CD4-positive, alpha-beta T cell treated with Interleukin-2 at 100 ng/mL for 4 hours (primary cell): ENCODE measurements at places on chromosomes 11 and 22.

GRCh38 chr11:118639899-118640298 is 32.5 kb downstream of the PHLDB1 start:
- DNase-seq = no peak

DNA sequence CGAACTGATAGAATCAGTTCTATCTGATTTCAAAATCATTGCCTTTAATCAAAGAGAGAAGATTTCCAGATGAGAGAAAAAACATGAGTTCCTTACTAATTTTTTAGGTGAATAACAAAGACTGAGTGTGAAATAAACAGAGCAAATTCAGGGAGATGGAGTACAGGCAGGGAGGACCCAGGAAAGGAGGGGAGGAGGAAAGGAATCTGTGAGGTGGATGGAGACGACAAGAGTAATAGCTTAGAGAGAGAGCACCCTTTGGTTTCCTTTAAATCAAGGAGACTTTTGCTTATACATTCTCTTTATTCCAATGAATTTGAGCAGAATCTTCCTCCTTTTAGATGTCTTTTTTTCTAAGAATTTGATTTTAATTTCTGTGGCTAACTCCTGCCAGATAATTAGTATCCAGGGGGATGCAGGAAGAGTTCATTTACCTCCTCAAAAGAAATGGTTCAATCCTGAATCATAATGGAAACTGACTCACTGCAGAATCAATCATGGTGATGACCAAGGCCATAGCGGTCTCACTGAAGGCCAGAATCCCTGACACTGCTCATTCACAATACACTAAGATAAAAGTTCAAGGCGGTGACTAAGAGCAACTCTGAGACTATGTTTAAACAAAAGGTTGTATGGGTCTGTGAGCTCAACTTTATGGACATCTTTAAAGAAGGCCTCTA is 234.0 kb upstream of the ZC3H12C start:
- DNase-seq = no peak

- no peak for DNase-seq
Measured at GRCh38 chr11:119722281-119722794, 6.7 kb downstream of the NECTIN1 start.

DNA sequence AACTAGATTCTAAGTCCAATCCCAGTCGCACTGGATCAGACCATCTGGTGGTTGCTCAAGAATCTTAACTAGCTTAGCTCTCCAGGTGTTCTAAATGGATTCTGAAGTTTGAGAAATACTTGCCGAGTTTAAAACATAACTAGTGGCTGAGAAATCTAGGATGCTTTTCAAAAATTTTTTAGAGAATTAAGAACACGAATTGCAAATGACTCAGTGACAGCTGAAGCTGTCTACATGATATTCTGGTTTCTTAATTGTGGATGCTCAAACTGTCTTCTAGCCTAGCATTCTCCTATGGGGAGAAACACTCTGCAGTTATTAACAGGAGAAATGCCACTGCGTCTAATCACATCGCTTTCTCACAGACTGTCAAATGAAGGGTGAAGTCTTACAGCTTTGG is 20.2 kb upstream of the TP53AIP1 start:
- no peak for DNase-seq

DNA sequence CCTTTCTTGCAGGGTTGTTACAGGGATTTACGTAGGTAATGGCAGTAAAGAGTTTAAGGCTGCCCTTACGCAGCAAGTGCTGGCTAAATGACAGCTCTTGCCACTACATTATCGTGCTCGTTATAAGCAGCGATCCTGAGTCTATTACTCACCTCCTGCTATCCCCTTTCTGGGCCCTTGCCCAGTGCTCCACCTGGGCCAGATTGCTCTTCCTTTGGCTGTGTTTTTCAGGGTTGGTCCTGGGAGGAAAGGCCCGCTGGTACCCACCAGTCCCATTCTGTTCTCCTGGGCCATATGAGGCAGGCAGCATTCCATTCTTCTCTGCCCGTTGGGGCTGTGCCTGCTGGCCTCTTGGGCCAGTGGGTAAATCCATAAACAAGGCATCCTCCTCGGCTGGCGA is 87.5 kb downstream of the C11orf58 start:
- DNase-seq = no peak

- no peak for DNase-seq
Measured at GRCh38 chr11:94127638-94128037, 1.0 kb upstream of the PANX1 start.

DNA sequence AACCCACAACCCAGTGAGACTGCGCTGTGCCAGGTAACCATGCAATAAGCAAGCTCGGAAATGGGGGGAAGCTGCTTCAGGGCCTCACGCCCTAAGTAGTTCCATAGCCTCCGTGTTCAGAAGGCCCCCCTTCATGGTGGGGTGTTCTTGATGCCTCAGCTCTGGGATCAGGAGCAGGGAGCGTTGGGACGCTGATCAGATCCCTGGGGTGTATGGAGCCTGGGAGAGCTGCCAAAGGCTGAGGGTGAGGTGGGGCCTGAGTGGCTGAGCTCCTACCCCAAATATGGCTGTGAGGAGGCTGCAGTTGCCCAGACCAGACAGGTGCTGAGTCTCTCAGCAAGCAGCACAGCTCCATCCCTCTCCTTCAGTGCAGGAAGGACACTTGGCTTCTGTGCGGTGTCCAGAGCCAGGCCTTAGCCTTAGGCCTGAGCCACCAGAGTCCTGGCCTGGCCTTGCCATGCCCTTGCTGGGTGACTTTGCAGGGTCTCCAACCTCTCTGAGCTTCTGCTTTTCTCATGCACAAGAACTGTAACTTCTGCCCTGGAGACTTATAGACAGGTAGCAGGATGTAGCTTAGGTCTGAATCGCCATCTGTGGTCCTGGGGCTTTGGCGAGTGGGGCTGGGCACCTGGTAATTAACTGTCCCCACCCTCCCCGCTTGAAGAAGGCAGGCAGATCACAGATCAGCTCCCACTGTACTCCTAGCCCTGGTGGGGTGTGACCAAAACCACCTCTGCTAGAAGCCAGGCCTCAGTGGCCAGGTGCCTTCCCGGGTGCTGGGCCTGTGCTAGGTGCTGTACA is 5.3 kb downstream of the MMP11 start:
- no peak for DNase-seq

DNA sequence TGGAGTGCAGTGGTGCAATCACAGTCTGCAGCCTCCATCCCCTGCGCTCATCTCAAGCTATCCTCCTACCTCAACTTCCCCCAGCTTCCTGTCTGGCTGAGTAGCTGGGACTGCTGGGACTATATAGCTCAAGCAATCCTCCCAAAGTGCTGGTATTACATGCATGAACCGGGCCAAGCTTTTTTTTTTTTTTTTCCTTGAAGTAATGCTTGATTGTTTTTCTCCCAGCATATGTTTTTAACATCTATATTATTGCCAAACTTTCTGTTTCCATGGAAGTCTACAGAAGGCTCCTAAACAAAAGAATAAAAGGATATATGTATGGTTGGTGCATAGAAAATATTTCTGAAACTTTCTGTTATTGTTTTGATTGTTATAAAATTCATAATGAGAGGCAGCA is 853.6 kb downstream of the KCNA4 start:
- no peak for DNase-seq

DNA sequence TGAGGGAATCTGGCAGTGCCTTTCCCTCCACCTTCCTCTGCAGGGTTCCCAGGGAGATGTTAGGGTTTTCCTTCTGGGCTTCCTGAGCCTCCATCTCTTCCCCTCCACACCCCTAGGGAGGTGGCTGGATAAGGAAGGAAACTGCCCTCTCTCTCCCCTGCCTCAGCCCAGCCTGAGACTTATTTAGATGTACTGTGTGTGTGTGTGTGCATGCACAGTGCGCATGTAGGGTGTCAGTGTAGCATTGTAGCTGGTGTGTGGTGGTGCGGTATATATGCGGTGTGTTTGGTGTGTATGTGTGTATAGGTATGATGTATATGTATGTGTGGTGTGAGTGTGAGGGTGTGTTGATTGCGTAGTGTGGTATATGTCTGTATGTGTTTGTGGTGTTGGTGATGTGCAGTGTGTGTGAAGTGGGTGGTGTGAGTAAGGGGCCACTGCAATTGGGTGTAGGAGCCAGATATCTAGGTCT is 1.5 kb downstream of the FXYD6 start:
- no peak for DNase-seq

- DNase-seq = no peak
Measured at GRCh38 chr22:38300197-38300945, 16.9 kb downstream of the CSNK1E start.

GRCh38 chr22:40965936-40966725 is 15.0 kb downstream of the RBX1 start:
- DNase-seq = no peak

DNA sequence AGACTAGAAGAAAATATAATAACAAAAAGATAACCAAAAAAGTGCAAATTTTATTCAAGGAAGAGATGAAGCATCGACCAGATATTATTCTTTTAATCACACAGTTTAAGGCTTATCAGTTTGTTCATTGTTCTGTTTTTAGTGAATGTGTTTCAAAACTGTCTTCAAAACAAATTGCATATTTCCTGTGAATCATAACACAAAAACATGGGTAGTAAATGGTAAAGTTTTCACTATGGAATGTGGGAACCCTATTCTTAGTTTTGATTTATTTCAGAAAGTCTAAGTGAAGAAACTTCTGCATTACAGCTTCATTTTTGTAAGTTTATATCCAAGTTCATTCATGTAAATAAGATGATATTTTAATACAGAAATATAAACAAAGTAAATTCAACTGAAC is 207.6 kb upstream of the LUZP2 start:
- no peak for DNase-seq

- no peak for DNase-seq
Measured at GRCh38 chr22:45544588-45545170, 42.0 kb downstream of the FBLN1 start.
